ENCODE measurements at places on chromosomes 16 and 17.

DNA sequence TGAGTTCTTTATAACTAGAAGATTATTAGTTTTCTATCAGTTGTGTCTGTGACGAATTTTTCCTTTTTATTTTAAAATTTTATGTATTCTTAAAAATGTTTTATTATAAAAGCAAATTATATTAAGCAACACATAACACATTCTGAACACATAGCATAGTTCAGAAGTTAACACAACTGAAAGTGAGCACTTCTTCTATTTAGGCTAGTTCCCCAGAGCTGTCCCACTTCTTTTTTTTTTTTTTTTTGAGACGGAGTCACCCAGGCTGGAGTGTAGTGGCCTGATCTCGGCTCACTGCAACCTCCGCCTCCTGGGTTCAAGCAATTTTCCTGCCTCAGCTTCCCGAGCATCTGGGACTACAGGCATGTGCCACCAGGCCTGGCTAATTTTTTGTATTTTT lies 37.7 kb upstream of the ALDH3A2 start:
- DNase-seq, result no peak

DNA sequence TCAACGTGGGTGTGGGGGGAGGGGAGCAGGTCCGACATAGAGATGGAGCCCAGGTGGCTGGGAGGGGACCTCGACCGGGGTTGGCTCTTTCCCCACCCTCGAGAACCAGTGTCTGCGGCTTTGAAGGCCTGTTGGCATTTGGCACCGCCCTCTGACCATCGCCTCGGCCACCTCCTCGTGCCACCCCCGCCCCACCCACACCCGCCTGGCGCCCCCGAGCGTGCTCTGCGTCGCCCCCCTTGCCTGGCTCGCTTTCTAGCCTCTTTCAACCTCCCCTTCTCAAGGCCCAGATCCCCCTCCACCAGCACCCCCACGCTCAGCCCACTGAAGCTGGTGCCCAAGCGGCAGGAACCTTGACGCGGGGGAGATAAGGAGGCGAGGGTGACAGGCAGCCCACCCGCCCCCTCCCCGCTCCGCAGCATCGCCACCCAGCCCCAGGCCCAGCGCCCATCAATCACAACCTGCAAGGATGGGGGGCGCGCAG lies 619 bp downstream of the CACNB1 start:
- DNase-seq, result no peak

- no peak for DNase-seq
Measured at GRCh38 chr17:15900871-15901270, 44.1 kb upstream of the ADORA2B start.

GRCh38 chr17:49894761-49895160 lies 46.9 kb upstream of the TAC4 start:
- DNase-seq, result no peak

- no peak for DNase-seq
Measured at GRCh38 chr17:29571883-29572681, 3.6 kb downstream of the TP53I13 start.

DNA sequence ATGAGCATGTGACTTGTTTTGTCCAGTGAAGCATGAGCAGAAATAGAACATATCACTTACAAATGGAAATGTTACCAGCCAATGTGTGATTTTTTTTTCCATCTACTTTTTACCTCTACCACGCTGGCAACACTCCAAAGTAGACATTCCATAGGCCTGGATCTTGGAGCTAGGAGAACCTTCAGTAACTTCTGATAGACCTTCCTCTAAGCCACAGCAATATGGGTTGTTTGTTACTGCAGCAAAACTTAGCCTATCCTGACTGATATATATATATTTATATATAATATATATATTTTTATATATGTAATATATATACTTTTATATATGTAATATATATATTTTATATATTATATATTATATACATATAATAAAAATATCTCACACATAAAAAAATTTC lies 284.4 kb upstream of the XYLT1 start:
- DNase-seq, result no peak

- DNase-seq, result no peak
Measured at GRCh38 chr16:17691106-17691898, 220.5 kb upstream of the XYLT1 start.

DNA sequence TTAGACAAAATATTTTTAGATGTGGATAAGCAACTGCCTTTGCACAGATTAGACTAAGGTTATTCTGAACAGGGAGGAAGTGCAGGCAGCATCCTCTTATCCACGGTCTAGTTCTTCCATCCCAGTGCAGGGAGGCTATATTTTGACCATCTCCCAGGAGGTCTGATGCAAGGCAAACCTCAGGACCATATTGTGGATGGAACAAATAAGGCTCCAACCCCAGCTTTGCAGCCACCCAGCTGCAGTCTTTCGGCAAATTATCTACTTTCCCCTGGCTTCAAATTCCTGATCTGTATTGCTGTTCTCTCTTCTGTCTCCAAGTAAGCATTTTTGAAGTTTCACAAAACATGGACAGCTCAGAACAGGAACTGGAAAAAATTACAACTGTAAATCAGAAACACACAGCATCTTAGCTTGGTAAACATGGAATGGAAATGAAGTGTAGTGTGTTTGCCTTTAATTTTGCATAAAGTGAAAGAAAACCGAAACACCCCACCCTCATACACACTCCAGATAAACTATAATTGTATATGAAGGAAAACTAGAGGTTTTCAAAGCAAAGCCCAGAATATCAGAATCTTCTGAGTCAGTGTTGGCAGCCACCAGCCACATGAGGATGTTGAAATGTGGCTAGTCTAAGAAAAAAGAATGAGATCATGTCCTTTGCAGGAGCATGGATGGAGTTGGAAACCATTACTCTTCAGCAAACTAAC lies 33.5 kb upstream of the MON1B start:
- peak; percentile 14 for DNase-seq

- DNase-seq, result no peak
Measured at GRCh38 chr16:20750558-20750957, 8.9 kb upstream of the THUMPD1 start.

GRCh38 chr16:82641336-82641984 lies 14.7 kb downstream of the CDH13 start:
- DNase-seq, result peak; percentile 59

- DNase-seq, result peak; percentile 51
Measured at GRCh38 chr17:75848523-75849278, 4.5 kb upstream of the UNC13D start.

DNA sequence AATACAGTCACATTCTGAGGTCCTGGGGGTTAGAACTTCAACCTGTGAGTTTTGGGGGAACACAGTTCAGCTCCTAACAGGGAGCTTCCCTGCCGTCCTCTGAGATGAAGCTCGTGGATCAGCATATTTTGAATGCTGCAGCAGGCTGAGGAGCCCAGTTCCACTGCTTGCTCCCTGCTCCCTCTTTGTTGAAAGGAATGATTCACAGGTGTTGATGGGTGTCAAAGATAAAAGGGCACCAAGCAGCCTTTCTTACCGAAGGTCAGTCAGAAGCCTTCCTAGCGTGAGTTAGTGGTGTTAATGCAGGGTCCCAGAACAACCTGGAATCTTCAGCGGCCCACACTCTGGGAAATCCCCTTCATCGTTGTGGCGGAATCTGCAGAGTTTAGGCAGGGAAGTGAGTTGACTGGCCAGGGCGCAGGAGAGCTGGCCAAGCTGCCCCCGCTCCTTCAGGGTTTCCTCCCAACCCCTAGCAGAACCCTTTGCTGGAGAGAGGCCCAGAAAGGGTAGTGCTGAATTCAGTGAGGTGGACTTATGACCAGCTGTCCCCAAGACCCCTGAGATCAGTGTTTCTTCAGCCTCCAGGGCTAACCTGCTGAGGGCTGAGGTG lies 114.8 kb downstream of the GNAO1 start:
- no peak for DNase-seq

- DNase-seq, result peak; percentile 49
Measured at GRCh38 chr16:75263963-75264445, 12.6 kb upstream of the BCAR1 start.

DNA sequence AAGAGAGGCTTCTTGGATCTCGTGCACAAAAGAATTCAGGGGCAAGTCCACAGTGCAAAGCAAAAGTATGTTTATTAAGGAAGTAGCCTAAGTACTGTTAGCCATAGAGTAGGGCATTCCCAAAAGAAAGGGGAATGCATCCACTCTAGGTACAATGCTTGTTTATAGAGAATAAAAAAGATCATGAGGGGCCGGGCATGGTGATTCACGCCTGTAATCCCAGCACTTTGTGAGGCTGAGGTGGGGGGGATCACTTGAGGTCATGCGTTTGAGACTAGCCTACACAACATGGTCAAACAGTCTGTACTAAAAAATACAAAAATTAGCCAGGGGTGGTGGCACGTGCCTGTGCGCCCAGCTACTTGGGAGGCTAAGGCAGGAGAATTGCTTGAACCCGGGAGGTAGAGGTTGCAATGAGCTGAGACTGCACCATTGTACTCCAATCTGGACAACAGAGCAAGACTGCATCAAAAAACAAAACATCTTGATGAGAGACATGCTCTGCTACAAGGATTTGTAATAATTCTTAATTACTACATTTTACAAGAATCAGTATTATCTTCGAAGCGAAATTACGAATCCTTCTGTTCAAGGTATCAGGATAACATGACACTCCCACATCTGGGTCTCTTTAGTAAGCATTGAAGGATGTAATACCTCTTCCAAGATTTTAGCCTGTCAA lies 191.6 kb downstream of the CPPED1 start:
- DNase-seq, result no peak

DNA sequence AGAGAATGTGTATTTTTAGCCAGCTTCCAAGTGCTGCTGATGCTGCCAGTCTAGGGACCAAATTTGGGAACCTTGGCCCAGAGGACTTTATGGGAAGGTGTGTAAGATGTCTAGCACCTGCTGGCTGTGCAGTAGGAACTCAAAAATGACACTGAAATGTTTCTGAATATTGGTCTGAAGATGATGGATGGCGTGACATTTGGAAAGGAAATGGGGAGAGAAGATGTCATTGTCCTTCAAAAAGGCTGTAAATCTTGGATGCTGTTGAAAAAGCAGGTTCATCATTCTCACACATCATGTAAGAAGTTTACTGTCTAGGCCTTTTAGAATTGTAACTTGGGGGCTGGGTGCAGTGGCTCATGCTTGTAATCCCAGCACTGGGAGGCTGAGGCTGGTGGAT lies 6.7 kb downstream of the EPN2 start:
- no peak for DNase-seq

- DNase-seq, result no peak
Measured at GRCh38 chr17:45256114-45256966, 5.6 kb downstream of the SPATA32 start.

- peak; percentile 28 for DNase-seq
Measured at GRCh38 chr17:63337579-63337978, 108.5 kb downstream of the CYB561 start.

- DNase-seq, result no peak
Measured at GRCh38 chr17:42422412-42422957, 571 bp downstream of the CAVIN1 start.

DNA sequence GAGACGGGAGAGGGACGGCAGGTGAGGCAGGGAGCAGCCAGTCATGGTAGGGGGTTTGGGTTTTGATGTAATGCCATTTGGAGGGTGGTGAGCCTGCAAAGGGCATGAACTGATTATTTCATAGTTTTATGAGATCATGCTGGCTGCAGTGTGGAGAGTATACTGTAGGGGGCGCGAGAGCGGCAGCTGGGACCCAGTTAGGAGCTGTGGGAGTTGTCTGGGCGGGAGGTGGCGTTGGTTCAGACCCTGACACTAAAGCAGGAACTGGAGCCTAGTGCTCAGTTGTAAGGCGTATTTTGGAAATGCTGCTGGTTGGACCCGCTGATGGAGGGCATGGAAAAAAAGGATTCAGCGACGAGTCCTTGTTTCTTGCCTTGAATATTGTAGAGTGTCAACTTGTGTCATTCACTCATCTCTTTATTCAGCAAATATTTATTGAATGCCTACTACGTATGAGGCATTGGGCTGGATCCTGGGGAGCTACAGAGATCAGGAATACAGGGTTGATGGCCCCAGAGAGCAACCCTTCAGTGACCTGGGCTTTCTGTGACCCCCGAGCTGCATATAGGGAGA lies 23.7 kb upstream of the KDM8 start:
- DNase-seq, result peak; percentile 71

All from fibroblast of mammary gland (primary cell).